ENCODE measurements at places on chromosomes 2 and 18. TPM values are rescaled to one million over a fixed set of nuclear protein-coding genes. Genes with fewer than 3 reads are reported as not detected.

DNA sequence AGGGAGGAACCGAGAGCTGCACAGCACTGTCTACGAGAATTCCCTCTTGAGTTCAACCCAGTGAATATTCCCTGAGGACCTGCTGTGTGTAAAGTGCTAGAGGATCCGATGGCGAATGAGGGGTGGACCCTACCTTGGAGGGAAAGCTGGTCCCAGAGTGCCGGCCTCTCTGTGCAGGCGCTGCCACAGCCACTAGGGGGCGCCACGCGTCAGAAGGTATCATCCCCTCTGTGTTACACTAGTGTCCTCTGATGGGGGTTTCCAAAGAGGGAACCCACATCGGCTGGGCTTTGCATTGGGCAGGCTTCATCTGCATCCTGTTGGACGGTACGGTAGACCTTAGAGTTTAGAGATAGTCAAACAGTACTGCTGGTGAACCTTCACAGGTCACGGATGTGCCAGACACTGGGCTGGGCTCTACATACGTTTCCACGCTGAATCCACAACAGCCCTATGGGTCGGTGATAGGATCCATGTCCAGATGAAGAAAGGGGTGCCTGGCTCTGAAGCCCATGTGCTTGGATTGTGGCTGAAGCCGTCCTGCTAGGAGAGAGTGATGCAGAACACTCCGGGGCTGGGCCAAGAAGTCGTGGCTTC, 39.0 kb downstream of the COA5 start:
- ATAC-seq, result peak; percentile 80

DNA sequence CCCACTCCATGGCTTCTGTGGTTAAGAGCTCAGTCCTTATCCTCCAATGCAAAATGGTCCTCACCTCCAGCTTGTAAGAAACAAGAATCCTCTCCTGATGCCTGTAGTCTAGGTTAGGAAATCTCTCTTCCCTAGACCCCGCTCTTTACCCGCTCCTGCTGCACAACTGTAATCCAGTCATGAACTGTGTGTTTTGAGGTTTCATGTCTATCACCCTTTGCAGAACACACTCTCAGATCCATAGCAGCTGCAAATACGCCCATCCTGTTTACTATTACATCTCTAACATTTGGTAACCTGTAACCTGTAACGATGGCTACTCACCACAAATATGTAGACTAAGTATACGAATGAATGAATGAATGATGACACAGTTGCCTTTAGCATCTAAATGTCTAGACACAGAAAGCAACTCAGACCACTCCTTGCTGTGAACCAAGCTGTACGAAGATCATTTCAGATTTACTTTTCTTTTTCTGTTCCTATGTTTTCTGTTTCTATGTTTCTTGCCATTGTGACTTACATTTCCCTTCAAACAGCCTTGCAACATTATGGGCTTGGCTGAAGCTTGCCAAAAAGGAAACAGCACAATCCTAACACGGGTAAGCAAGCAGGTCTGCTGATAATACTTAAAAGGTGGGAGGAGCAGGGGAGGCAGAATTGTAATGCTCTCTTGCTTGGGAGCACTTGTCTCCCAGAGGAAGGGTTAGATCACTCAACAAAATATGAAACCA, 53.7 kb downstream of the EPHA4 start:
- peak; percentile 74 for ATAC-seq

GRCh38 chr2:239297142-239298004, 103.4 kb downstream of the HDAC4 start:
- ATAC-seq, result no peak

DNA sequence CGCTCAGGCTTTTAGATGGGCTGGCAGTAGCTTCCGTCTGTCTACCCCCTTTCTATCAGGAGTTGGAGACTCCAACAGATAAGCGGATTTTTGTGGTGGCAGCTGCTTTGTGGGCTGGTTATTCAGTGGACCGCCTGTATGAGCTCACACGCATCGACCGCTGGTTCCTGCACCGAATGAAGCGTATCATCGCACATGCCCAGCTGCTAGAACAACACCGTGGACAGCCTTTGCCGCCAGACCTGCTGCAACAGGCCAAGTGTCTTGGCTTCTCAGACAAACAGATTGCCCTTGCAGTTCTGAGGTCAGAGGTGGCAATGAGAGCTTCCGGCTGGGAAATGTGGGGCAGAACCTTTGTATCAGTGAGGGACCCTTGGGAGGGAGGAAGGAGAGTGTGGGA, 14.8 kb downstream of the CAD start:
- no peak for ATAC-seq

DNA sequence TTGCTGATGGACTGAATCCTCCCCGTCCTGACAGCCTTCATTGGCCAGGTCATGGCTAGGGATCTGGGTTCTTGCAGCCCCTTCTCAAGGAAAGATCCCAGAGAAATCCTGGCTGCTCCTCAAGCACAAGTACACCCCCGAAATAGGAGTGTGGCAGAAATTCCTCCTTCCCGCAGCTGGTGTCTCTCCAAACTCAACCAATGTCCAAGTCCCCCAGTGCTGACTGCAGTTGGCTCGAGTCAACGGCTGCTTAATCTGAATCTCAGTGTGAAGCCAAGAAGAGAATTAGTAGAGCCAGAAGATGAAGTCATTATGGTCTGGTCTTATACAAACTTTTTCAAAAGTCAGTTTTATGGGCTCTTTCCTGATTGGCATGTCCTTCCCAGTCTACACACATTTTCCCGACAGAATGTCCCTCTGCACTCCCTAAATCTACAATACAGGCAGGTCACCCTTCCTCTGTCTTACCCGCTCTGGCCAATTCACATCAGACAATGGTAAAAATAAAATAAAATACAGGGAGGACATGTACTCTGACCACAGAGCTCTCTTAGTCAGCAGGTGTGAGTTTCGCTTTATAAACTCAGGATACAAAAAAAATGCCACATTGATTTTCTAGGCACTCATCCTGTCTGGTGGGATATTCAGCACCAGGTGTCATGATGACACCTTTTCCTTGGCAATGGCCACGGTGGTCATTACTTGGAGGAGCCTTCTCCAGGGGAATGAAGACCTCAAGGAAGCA, 76.9 kb upstream of the PAPOLG start:
- ATAC-seq, result no peak

DNA sequence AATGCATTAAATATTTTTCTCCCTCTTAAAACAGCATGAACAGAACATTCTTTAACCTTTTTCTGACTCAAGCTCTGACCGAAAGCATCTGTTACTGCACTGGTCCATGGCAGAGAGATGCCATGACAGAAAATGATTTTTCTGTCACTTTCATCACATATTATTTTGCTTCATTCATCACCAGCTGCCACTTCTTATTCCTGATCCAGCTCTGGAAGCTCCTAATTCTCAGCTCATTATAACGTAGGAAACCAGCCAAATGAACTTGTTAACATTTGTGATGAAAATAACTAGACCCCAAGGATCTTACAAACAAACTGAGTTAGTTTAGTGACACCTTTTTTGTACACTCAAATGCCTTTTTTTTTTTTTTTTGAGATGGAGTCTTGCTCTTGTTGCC, 7.6 kb upstream of the CFLAR start:
- ATAC-seq, result no peak

DNA sequence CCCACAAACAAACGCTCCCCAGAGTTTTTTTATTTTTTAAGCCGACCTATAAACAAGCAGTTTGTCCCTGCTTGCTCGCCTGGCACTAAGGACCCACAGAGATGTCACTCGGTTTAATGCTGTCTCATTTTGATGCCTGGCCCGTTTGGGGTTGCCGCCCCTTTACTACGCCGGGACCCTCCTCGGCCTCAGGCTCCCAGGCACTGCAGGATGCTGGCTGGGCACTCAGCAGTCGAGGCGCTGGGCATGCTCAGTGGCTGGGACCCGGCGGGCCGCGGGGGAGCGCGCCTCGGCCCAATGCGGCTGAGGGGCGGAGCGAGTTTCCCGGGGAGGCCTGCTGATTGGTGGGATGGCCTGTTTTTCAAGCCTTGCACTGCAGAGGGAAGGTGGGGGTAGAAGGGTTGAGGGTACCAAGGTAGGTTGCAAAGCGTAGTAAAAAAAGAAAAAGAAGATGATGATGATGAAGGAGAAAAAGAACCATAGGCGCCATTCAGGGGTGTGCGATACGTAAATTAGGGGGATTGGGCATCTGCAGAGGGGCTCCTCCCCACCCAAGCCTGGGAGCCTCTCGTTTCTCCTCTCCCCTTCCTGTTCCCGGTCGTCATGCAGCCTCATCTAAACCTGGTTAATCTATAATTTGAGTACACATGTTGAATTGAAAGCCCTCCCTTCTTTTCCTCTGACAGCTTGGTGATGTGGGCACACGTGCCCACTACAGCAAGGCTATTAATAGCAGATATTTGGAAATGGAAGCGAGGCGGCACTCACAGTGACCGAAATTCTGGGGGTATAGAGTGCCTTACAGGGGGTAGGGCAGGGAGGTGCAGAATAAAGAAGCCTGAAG, 1.5 kb upstream of the IRS1 start:
- peak; percentile 82 for ATAC-seq

GRCh38 chr2:197183355-197183754, 127.2 kb downstream of the ANKRD44 start:
- peak; percentile 74 for ATAC-seq

GRCh38 chr18:3029215-3029952, 16.4 kb upstream of the LPIN2 start:
- no peak for ATAC-seq

DNA sequence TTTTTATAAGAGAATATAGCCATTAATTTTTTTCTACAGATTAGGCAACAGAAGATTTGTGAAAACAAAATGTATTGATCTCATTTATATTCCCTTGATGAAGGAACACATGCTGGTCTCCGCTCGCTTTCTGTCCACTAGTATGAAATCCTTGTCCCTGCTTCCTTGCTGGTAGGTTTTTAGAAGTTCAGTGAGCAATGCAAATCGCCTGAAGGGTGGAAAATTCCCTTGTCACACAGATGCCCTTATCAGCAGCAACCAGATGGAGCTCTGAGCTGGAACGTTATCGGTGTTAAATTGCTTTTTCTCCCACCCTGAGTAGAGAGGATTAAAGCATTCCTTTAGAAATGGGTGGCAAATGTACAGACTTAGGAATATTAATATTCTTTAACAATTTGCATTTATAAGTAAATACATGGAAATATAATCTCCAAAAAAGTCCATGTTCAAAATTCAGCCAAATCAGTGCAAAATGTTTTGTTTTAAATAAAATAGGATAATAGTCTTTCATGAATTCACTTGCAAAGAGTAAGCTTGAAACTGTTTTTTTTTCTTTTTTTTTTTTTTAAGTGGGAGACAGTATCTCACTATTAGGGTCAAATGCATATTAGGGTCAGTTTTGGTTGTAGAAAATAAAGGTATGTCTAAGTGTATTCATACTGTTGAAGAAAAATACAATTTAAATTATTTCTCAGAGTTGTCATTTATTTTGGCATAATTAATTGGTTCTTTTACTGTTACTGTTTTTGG, 164.0 kb upstream of the MYO3B start:
- ATAC-seq, result no peak

- ATAC-seq, result no peak
Observed at GRCh38 chr18:29034113-29034856, 857.4 kb upstream of the CDH2 start.

- ATAC-seq, result no peak
Observed at GRCh38 chr18:79274823-79275222, 120.9 kb upstream of the NFATC1 start.

DNA sequence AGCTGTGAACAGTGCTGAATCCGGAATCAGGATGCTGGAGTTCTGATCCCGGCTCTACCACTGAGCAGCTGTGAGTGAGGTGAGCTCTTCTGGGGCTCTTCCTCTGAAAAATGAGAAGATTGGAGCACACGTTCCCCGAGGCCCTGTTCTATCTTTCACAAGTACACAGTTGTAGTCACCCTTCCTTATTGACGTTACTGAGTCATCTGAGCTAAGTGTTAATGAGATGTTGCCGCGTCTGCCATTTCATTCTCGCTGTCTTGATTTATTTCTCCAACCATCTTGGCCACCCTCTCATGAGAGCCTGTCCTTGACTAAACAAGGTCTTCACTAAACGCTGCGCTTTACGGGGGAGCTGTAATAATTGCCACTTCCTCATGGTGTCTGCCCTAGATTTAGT, 31.9 kb upstream of the EFR3B start:
- ATAC-seq, result no peak

- no peak for ATAC-seq
Observed at GRCh38 chr2:226122041-226122440, 677.6 kb downstream of the IRS1 start.

GRCh38 chr2:239811806-239812560, 213.2 kb downstream of the NDUFA10 start:
- ATAC-seq, result no peak

- peak; percentile 90 for ATAC-seq
Observed at GRCh38 chr2:119704670-119705120, 25.7 kb downstream of the TMEM177 start.

DNA sequence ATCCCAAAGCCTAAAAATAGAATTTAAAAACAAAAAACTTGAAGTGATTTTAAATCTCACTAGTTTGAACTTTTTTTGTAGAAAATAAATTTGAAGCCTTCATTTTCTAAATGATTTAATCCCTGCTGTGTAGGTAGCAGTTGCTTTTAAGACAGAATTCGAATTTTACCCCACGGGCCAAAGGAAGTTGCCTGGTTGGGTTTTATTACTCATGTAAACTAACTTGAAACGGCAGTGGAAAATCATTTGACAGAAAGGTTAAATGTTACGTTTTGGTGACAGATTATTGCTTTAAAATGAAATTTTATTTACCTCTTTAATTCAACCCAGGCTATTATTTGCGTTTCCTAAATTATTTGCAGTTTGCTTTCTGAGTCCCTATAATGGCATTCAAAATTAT, 2.0 kb downstream of the MAPRE2 start:
- no peak for ATAC-seq

DNA sequence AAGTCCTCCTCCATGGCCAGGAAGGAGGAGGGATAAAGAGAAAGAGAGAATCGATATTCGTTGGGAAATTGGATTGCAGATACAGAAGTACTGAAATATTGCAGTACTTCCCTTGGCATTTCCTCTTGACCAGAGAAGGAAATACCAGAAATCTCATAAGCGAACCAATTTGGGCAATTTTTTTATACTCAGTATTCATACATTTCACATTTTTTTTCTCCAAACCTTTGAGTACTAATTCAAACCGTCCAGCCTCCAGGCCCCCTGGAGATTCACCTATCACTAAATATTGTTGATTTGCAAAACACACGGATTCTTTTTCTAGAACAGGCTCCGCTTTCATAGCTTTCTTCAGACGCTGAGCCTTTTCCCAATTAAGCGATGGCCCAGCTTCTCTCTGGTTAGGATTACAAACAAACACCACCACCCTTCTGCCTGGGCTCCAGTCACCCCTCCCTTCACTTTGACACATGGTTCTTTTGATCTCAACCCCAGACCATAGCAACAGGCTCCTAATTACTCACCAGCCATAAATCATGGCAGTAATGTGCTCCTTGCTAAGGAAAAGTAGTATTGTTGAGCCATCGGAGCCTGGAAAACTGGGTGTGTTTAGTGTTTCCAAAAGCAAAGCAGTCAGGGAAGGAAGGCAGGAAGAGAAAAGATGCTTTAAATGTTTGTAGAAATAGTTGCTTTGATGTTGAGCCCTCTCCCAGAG, 138.4 kb upstream of the CCDC68 start:
- no peak for ATAC-seq

SERPINB12 gene
- total RNA-seq, result not detected

UGT1A5 gene
- not detected for total RNA-seq

BARD1 gene
- total RNA-seq, result 22.3 TPM

UGT1A8 gene
- 0.42 TPM for total RNA-seq

GBX2 gene
- not detected for total RNA-seq

PARD6G gene
- total RNA-seq, result 1.5 TPM

HOXD1 gene
- total RNA-seq, result not detected

DSG2 gene
- 0.09 TPM for total RNA-seq

NDUFB3 gene
- 68.7 TPM for total RNA-seq

REG3G gene
- not detected for total RNA-seq

Data from activated T-helper 17 cell treated with anti-CD3 and anti-CD28 coated beads, Interleukin-2, amount 50 U/mL, for 72 hours (primary cell).